Caco-2 (cell line): ENCODE measurements at places on chromosomes 7 and 10. TPM values are rescaled to one million over a fixed set of nuclear protein-coding genes. Genes with fewer than 3 reads are reported as not detected.

DNA sequence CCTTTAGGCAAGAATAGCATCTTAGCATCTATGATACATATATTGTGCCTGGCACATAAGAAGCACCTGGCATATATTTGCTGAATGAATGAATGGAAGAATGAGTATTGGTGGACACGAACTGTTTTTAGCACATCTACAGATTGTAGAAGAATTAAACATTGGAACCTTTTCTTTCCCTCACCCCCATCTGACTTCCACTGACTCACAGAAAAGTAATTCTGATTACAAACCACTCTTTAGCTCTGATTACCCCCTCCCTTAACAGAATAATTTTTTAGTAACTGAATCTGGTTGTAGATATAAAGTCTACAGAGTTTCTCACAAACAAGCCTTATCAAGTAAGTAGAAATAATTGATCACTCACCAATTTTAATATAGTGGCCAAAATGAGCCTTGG is 31.9 kb downstream of the SLC26A4 start:
- H3K4me1 ChIP-seq = no peaks in the 10 kb centered on the region
- no peaks in the 10 kb centered on the region for H3K36me3 ChIP-seq
- DNase-seq = no peak
- H3K27ac ChIP-seq = no peak overlapping the region

SNCG gene
- total RNA-seq = 0.45 TPM in 1 of 2 replicates, not detected in the other

- no peak overlapping the region for H3K27ac ChIP-seq
- H3K4me3 ChIP-seq = no peak overlapping the region
- H3K36me3 ChIP-seq = no peaks in the 10 kb centered on the region
- peaks cover 20% of the 10 kb centered on the region; the same call in 1 of the 2 replicates for H3K4me1 ChIP-seq
Measured at GRCh38 chr7:127683776-127684681, 32.0 kb downstream of the SND1 start.

DNA sequence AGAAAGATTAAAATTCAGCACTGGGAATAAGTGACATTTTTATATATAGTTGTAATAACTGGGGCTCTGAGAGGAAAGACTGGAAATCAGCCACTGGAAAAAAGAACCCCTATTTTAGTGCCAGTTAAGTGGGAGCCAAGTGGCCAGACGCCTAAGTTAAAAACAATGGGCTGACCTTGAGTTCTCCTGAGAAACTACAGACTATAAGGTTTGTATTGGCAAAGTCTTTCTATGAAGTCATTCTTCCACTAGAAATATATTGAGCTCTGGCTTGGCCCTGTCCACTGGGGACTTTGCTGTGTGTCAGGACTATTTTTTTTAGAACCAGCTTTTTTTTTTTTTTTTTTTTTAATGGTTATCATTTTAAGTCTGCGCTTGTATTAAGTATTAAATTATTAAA is 210.6 kb upstream of the FZD8 start:
- H3K4me1 ChIP-seq = no peaks in the 10 kb centered on the region
- H3K36me3 ChIP-seq = no peaks in the 10 kb centered on the region
- no peak for DNase-seq
- no peak overlapping the region for H3K27ac ChIP-seq

DNA sequence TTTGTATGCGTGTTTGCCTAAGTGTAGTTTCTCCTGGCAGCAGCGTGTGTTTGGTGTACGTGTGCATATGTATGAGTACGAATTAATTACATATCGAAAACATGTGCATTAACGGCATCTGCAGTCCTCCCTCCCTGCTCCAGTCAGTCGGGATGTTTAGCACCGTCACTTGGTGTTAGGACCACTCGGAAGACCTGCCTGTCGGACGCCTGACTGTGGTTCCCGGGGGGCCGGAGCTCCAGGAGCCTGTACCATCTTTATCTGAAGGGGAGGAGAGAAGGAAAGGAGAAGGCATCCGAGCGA is 1.1 kb upstream of the CNTNAP2 start:
- no peak for DNase-seq
- H3K27me3 ChIP-seq = no peaks in the 10 kb centered on the region; the same call in 1 of the 2 replicates
- H3K27ac ChIP-seq = no peak overlapping the region
- H3K36me3 ChIP-seq = no peaks in the 10 kb centered on the region
- H3K4me3 ChIP-seq = no peak overlapping the region

GRCh38 chr7:140201393-140201792 is 24.6 kb upstream of the KDM7A start:
- no peak overlapping the region for H3K27ac ChIP-seq
- no peaks in the 10 kb centered on the region for H3K4me1 ChIP-seq
- no peak for DNase-seq
- H3K27me3 ChIP-seq = no peaks in the 10 kb centered on the region
- H3K36me3 ChIP-seq = no peaks in the 10 kb centered on the region

GARIN1A gene
- total RNA-seq = 0.48 and 0.79 TPM in 2 replicates

FXYD4 gene
- not detected in 2 replicates for total RNA-seq

DNA sequence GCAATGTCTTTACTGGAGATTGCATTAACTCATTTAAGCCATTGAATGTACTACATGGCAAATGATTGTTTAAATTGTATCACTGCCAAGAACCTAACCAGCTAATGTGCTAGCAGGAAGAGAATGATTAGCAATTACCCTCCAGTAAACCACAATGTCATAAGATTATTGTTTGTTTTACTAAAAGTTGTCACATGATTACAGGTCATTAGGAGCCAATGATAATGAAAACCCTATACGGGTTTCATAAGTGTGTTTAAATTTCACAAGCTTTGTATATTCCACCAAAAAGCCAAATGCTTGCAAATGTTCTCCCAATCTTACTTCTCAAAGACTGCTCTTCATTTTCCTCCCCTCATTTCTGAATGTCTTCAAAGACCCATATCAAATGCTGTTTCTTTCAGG is 76.5 kb upstream of the PPP1R3C start:
- no peak overlapping the region for H3K4me3 ChIP-seq
- H3K27me3 ChIP-seq = no peaks in the 10 kb centered on the region
- no peak overlapping the region for H3K27ac ChIP-seq
- H3K4me1 ChIP-seq = no peaks in the 10 kb centered on the region

DNA sequence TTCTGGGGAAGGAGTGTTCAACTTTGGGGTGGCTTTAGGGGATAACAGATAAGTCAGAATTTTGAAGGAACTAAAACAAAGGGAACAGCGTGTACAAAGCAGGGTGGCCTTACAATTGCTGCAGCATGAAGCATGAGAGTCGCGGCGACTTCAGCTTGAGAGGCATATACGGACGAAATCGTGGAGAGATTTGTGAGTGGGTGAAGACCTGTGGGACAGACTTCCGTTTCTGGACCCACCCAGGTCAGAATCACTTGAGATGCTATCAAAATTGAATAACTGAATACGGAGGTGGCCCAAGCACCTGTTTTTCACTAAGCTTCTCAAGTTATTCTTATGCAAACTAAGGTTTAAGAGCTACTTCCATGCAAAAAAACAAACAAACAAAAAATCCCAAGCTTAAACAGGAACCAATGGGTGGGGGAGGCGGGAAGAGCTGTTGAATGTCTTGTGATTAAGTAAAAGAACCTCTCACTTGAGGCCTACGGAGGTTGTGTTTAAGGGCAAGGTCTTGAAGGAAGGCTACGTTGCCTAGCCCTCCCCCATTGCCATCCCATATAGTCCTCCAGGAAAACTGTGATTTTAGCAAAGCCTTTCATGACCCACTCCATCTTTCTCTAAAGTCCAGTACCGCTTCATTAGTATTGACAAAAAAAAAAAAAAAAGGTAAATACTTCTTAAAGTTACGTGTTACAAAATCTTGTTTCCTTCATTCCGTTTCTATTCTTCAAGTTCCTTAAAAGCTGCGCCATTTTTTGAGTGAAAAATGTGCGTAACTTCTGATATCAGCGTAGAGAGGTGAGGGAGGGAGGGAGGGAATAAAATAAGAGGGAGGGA is 1.3 kb upstream of the TRIM24 start:
- DNase-seq = no peak
- no peak overlapping the region for H3K27ac ChIP-seq
- no peaks in the 10 kb centered on the region for H3K27me3 ChIP-seq

GRCh38 chr7:130281260-130281659 is 11.7 kb upstream of the CPA4 start:
- no peaks in the 10 kb centered on the region for H3K27me3 ChIP-seq
- DNase-seq = no peak
- no peak overlapping the region for H3K27ac ChIP-seq
- peaks cover 10% of the 10 kb centered on the region; the same call in 1 of the 2 replicates for H3K4me1 ChIP-seq

PPP1R9A gene
- total RNA-seq = 37.2 and 37.4 TPM in 2 replicates

GRCh38 chr10:78139341-78139740 is 105.7 kb downstream of the RPS24 start:
- no peak overlapping the region for H3K27ac ChIP-seq
- no peaks in the 10 kb centered on the region; the same call in 1 of the 2 replicates for H3K36me3 ChIP-seq
- H3K4me1 ChIP-seq = peaks cover 5% of the 10 kb centered on the region; the same call in 1 of the 2 replicates
- H3K27me3 ChIP-seq = no peaks in the 10 kb centered on the region; the same call in 1 of the 2 replicates
- peak; percentile 16 for DNase-seq

DNA sequence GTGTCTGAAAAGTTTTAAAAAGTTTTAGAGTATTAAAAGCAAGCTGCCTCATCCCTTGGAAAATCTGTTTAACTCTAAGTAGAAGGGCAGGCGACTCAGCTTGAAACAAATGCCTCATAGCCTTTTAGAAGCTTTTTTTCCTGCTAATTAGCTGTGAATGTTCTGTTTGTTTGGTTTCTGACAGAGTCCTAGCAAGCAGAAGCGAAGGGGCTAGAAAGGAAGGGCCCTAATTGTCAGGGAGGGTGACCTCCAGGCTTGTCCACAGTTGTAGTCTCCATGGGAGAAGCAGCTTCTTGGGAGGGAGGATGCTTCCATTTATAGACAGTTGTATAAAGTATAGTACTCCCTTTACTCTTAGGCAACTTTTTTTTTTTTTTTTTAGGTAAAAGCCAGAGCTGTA is 90.9 kb downstream of the DNAJC1 start:
- peaks cover 6% of the 10 kb centered on the region; the same call in 1 of the 2 replicates for H3K4me1 ChIP-seq
- no peak overlapping the region for H3K4me3 ChIP-seq
- DNase-seq = no peak
- no peaks in the 10 kb centered on the region for H3K36me3 ChIP-seq

- H3K4me3 ChIP-seq = no peak overlapping the region
- no peaks in the 10 kb centered on the region for H3K36me3 ChIP-seq
- no peaks in the 10 kb centered on the region; the same call in 1 of the 2 replicates for H3K27me3 ChIP-seq
- DNase-seq = no peak
- no peak overlapping the region for H3K27ac ChIP-seq
Measured at GRCh38 chr7:1372063-1372462, 87.2 kb downstream of the MICALL2 start.

CYP2C9 gene
- total RNA-seq = 0.97 and 1.4 TPM in 2 replicates

DNA sequence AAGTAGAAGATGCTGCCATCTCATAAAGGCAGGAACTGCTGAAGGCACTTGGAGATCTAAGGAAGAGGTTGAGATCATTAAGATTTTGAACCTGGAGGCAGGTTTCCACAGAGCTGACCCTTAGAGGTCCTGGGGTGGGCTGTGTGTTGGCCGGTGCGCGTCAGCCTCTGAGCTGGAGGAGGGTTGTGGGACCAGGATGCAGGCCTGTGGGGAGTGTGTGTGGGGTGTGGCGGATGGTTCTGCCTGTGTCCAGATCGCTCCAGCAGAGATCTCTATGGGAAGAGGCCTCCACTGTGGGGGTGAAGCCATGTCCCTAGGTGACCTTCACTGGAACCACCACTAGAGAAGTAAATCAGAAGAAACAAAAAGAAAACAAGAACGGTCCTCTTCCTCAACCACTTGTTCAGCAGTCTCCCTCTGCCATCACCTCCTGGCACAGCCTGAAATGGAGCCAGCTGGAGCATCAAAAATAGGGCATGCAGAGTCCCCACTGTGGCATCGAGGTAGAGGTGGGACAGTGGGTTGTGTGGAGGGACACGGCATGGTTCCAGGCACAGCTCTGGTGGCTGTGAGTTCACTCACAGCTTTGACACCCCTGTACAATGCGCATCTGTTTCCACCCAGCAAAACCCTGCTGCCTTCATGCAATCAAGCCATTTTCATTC is 453.8 kb downstream of the TCERG1L start:
- DNase-seq = no peak
- H3K27me3 ChIP-seq = no peaks in the 10 kb centered on the region
- H3K4me3 ChIP-seq = no peak overlapping the region
